ENCODE measurements at places on chromosomes 5 and 9. TPM values are rescaled to one million over a fixed set of nuclear protein-coding genes. Genes with fewer than 3 reads are reported as not detected.
A peak's percentile ranks its signal among the peaks of the same experiment; 100 is the strongest.

PDLIM4 gene
- 13.8 TPM for total RNA-seq

- no peak for DNase-seq
Observed at GRCh38 chr9:125681086-125681622, 25.9 kb downstream of the MAPKAP1 start.

GRCh38 chr5:96733771-96734500, 71.8 kb downstream of the CAST start:
- peak; percentile 75 for DNase-seq

PCDHGA12 gene
- total RNA-seq: 5.6 TPM

DNA sequence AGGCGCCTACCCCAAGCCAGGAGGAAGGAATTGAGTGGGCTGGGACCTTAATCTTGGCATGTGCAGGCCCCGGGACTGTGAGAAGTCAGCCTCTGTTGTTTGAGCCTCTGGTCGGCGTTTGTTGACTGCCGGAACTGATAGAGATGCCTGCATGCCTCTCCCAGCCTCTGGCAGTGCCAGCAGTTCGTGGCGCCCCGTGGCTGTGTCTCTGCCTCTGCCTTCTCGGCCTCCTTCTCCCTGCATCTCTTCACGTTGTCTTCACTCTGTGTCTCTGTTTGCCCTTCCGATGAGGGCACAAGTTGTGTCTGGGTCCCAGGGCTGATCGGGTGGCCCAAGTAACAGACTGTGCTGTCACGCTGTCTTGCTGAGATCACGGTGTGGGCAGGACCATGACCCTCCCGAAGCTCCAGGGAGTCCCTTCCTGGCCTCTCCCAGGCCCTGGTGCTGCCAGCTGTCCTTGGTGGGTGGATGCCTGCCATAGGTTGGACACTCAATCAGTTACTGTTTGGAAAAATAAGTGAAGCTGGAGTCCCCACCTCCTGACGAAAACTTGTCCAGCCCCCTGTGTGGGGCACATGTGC, 133.5 kb upstream of the LPCAT1 start:
- no peak for DNase-seq

DNA sequence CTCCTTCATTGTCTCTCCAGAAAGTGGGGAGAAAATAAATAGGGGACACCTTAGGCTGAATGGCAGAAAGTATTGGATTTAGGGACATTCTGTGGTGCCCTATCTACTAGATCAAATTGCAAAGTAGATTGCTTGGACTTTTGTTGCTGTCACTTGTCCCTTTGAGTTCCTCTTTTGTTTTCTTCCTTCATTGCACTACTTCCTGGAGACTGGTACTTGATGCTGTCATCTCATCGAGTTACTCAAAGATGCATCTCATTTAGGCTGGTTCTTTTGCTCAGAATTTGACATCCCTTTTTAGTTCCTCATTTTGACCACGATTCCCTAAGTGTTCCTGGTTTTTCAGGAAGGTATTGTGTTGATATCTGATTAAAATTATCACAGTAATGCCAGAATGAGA, 137.6 kb downstream of the ADGRV1 start:
- DNase-seq: no peak

GRCh38 chr9:114238891-114239875, 83.7 kb upstream of the ORM1 start:
- DNase-seq: peak; percentile 36

- no peak for DNase-seq
Observed at GRCh38 chr5:133373121-133373870, 239.0 kb downstream of the FSTL4 start.

DNA sequence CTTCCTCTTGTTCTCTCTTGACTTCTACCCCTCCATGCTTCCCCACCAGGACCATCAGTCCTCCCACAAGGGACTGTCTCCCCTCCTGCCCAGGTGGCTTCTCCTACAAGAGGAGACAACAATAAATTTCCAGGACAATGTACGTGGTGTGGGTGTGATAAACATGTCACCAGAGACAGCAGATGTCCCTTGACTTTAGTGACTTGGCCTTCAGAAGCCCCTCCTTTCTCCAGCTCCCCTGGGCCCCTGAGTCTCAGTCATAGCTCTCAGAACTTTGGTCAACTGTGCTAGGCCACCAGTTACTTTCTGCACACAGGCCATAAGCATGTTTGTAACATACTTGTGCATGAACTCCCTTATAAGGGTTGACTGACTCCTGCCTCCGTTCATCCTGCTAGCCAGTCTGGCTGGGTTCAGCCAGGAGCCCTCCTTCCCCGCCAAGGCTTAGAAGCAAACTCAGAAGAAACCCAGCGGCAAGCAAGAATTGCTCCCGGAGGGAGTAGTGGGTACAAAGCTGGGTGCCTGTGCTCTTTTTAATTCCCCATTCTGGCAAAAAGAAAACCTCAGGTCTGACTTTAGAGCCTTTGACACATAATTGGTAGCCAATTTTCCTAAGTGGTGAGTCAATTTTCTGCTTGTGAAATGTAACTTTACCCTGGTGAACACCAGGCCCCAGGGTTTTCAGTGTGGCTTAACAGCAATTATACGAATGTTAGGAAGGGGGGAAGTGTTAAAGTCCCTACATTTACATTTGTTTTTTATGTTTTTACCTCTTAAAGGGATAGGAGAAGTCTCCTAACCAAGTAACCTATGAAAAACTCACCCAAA, 49.2 kb downstream of the EBF1 start:
- peak; percentile 40 for DNase-seq

GRCh38 chr9:79588488-79589223, 16.9 kb downstream of the TLE4 start:
- no peak for DNase-seq

- peak; percentile 6 for DNase-seq
Observed at GRCh38 chr9:34929506-34930102, 28.5 kb upstream of the PHF24 start.

BTNL9 gene
- 23.5 TPM for total RNA-seq

FABP6 gene
- 13.1 TPM for total RNA-seq

DNA sequence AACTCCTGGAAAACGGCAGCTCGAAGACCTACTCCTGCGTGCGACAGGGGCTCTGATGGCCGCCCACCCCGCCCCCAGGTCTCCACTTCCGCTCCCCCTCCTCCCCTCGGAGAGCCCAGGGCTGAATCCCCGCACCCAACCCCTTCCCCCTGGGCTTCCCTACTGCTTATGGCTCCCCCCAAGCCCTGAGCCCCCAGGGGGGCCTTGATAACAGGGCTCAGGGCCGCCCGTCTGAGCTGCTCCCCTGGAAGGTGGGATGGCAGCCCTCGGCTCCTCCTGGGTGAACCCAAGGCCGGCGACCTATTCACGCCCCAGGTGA, 30.4 kb downstream of the GLT6D1 start:
- DNase-seq: no peak

DNA sequence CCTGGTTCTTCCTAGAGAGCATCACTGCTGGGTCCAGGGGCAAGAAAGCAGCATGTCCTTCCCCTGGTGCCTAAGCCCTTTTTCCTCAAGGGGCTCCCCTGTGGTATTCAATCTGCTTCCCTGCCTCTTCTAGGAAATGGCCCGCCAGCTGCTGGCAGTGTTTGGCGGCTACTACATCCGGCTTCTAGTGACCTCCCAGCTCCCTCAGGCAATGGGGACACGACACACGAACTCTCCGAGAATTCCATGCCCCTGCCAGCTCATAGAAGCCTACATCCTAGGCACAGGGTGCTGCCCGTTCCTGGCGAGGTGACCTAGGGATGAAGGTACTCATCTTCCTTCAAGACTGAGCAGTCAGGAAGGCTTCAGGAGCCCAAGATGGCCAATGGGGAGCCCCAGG, 14.6 kb downstream of the TEX53 start:
- DNase-seq: no peak

DNA sequence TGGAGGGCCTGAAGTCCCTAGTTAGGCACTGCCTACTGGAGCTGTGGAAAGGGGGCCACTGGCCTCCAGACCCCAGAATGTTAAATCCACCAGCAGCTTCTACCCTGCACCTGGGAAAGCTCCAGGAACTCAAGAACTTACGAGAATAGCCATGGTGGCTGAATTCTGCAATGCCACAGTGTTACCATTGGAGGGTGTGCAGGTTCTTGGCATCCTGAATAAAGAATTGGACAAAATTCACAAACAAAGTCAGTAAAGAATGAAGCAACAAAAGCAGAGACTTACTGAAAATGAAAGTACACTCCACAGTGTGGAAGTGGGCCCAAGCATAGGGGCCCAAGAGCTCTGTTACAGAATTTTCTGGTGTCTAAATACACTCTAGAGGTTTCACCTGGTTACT, 107.0 kb downstream of the PRDM9 start:
- DNase-seq: no peak

DNA sequence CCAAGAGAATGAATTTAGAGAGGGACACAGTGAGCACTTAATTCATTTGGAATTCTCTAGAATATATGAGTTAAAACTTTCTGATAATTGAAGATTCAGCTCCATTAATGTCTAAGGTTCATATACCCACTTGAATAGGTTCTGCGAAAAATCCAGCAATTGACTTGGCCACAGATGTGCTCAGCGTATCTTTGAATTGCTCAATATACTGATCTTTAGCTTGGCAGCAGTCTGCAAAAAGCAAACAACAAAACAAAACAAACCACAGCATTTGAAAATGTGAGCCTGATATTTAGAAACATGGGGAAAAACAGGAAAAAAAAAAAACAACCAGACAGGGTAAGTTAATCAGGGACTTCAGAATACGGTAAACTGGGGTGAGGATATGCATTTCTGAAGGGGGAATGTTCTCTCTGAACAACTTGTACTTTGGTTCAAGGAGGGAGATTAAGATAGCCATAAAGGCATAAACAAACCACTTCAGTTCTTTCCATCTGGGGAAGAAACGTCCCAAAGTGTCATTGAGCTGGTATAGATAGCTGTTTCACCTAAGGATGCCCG, 21.4 kb downstream of the AGXT2 start:
- DNase-seq: peak; percentile 46

- no peak for DNase-seq
Observed at GRCh38 chr5:94992325-94992724, 292.6 kb downstream of the MCTP1 start.

- no peak for DNase-seq
Observed at GRCh38 chr5:152464048-152464447, 59.0 kb upstream of the NMUR2 start.

DNA sequence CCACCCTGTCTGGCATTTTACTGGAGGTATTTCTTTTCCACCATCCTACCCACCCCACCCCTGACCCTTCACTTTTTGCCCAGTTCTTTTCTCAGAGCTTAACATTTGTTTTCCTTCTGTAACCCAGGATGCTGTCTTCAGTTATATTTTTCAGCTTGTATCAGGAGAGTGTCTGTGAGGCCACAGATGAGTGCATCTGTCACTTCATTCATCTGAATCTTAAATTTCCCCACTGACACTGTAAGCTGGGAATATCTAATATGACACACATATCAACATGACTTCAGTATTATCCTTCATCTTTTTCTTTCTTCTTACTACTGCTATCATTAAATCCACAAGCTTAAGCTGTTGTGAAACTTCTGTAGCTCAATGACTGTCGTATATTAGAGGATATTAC, 4.9 kb downstream of the MARCHF3 start:
- no peak for DNase-seq

- no peak for DNase-seq
Observed at GRCh38 chr9:101126556-101126955, 98.0 kb downstream of the PLPPR1 start.

GRCh38 chr5:154708846-154709245, 46.3 kb upstream of the LARP1 start:
- no peak for DNase-seq

- DNase-seq: no peak
Observed at GRCh38 chr9:38690574-38690973, 29.4 kb downstream of the FAM240B start.

DNA sequence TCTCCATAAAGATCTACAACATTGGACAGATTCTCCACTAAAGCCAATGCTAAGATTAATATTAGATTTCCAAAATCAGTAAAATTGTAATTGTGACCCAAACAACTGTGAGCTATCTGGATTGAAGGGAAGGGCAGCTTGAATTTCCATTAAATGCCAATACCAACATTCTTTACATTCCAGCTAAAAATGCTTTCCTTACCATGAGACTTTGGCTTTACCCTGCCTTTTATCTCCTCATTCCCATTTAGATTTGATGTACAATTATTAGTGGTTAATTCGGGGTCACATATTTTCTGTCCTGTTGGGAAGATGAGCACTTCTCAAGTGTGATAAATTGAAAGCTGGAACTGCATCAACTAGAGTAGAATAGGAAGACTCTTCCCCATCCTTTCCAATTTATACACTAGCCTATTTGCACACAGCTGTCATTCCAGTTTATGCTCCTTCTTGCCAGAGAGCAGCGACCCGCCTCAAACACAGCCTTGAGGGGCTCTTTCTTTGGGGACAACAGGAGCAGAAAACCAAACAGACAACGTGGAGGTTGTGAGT, 33.1 kb upstream of the MYOT start:
- no peak for DNase-seq

DYNC2I2 gene
- 32.5 TPM for total RNA-seq

DNA sequence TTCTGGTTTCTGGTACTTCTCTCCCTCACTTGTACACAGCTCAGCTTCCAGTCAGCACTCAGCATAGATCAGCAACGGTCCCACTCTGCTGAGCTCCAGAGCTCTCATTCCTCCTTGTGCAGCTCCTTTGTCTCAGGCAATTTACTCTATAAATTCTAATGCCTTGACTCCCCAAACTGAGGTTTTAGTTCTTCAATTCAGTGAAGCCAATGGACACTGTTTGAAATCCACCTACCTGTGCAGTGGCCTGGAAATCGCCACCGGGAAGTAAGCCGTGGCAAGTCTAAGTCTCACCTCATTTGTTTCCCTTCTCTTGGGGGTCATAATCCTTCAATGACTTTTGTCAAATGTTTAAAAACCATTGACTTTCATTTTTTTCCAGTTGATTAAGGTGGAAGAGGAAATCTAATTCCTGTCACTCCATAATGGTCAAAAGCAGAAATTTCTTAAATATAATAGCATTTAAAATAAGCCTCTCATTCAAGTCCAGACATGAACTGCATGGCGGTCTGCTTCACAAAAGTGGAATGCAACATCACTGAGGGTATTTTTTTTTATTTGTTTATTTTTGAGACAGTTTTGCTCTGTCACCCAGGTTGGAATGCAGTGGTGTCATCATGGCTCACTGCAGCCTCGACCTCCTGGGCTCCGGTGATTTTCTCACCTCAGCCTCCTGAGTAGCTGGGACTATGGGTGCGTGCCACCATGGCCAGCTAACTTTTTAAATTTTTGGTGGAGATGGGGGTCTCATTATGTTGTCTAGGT, 79.6 kb downstream of the C7 start:
- DNase-seq: no peak

DNA sequence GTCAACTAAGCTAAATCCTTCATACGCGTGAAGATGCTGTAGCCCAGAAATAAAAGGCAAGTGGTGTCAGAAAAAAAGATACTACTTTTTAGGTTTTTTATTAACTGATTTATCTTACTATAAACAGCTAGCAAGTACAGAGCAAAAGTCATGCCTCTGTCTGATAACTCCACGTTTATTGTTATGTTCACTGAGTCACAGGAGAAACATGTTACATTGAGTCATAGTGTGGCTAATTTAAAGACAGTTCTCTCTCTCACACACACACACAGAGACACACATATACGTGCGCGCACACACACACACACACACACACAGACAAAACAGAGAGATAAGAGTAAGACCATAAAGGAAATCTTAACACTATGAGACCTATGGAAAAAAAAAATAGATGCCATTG, 770.0 kb upstream of the CDH10 start:
- no peak for DNase-seq

All from lung (tissue), 17 donors.